ENCODE measurements at places on chromosomes 4 and X.

DNA sequence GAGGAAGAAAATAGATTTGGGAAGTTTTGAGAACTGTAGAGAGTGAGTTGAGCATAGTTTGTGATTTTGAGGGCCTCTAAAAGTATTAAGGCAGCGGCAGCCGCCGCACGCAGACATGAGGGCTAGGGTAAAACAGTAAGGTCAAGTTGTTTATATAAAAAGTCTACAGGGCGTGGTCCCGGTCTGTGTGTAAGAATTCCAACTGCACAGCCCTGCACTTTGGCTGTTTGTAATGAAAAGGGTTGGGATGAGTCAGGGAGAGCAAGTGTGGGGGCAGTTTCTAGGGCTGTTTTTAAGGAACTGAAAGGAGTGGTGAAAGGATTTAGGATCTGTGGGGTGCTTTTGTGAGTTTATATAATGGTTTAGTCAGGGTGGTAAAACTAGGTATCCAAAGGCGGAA is 55.0 kb downstream of the BEX3 start:
- no peak for DNase-seq

GRCh38 chrX:151680805-151681204 is 14.5 kb upstream of the PRRG3 start:
- DNase-seq: no peak

DNA sequence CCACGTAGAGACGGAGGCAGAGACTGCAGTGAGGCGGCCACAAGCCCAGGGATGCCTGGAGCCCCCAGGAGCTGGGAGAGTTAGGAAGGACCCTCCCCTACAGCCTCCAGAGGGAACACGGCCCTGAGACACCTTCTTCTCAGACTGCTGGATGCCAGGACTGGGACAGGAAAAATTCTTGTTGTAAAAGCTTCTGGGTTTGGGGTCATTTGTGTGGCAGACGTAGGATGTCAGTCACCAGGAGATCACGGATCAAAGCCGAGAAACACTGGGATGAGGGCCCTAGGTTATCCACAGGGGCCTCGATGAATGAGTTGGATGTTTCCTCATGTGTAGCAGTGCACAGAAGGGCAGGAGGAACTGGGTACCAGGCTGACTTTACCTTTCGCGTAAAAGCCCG is 163.7 kb downstream of the SHOX start:
- DNase-seq: no peak

GRCh38 chr4:42809419-42810084 is 83.0 kb upstream of the GRXCR1 start:
- DNase-seq: no peak

DNA sequence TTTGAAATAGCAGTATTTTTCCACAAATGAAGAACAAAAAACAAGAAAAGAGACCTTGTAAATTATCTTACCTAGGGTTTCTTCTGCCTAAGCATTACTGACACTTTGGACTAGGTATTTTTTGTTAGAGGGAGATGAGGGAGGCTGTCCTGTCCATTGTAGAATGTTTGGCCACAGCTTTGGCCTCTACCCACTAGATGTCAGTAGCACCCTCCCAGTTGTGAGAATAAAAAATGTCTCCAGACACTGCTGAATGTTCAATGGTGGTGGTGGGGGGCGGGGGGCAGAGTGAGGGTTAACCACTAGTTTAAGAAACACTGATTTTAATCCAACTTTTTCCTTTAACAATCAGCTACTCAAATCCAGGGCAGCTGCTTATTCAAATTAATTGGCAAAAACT is 25.8 kb downstream of the OTUD4 start:
- no peak for DNase-seq

Data from esophagus squamous epithelium (tissue), 5 donors.